ENCODE measurements at places on chromosomes 16 and 17.

DNA sequence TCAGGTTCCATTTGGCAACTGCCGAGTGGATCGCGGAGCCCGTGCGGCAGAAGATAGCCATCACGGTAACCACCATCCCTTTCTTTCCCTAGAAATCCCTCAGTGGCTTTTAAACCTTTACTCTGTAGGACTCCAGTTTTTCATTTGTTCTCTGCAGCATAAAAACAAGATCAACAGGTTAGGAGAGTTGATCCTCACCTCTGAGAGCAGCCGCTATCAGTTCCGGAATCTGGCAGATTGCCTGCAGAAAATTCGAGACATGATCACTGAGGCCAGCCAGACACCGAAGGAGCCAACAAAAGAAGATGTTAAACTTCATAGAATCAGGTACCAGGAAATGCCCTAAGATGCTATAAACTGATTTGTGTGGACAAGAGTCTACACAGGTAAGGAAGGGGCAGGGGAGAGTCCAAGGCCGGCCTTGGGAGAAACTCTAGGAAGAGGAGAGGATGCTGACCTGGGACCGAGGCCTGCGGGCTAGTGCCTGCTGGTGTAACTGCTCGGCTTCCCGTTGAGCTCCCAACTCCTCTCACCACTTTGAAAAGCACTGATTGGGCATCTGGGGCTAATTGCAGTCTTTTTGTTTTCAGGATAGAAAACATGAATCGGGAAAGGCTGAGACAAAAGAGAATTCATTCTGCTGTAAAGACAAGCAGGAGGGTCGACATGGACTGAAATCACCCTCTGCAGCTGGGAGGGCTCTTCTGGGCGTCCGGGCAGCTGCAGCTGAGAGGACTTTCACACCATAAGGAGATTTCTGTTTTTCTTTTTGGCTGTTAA lies 8.1 kb downstream of the MRPL58 start:
- no peak for DNase-seq

DNA sequence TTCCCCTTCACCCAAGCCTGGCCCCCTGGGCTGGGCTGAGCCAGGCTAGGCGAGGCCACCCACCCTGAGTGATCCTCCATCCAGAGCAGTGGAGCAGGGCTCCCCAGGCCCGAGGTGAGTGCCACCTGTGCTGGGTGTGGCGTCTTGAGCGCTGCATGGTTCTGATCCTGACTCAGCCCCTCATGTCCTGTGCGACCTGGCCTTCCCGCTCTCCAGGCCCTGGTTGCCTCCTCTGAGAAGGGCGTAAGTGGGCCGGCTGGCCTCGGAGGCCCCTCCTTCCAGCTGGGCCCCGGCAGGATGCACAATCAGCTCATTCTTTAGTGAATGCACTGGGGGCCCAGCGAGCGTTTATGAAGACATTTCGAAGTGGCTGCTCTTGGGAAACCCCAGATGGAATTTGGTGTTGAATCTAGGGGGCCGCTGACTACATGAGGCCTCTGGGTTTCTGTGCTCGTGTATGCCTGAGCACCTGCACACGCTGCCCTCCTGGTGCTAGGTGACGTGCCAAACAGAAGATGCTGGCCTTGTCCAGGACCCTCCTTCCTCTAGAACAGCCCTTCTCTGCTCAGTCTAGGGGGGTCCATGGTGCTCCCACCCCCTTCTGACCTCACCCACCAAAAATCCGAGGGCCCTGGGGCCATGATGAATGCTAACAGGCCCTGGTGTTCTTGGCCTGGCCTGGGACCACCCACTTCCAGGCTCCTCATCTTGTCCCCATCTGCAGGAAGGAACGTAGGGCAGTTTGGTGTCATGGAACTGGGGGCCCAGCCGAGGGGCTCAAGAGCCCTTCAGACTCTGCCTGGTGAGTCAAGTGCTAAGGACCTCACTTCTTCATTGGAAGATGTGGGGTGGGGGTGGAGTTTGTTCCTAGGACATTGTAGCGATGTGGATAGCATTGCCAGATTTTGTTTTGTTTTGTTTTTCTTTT lies 3.6 kb upstream of the TMEM92 start:
- DNase-seq = no peak

DNA sequence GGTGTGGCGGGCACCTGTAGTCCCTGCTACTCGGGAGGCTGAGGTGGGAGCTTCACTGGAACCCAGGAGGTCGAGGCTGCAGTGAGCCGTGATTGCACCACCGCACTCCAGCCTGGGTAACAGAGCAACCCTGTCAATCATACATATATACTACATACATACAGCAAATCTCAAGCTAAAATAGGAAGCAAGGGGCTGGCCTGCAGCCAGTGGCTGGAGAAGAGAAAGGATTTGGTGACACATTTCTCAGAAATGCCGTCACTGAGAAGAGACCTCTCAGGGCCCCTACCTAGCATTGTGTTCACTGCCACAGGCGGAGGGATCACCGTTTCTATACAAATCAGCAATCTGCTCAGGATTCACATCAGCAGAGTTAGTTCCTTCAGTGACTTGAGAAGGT lies 16.9 kb downstream of the NARF start:
- DNase-seq = no peak

DNA sequence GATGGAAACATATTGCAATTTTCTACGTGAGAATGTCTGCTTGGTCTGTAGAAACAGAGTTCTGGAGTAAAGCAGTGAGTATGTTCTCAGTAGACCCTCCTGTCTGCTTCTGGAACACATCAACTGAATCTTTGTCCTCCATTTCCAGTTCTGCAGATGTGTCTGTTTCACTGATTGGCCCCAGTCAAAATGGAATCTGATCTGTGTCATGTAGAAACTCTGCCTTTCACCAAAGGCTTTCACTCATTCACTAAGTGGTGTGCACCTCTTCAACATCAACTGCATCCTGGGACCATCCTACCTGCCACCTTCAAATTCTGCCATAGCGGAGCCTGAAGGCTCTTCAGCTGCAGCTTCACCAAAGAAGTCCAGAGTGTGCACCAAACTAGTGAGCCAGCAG lies 2.8 kb upstream of the ZNF267 start:
- no peak for DNase-seq

GRCh38 chr16:30533146-30533522 lies 1.5 kb downstream of the ZNF747 start:
- no peak for DNase-seq

DNA sequence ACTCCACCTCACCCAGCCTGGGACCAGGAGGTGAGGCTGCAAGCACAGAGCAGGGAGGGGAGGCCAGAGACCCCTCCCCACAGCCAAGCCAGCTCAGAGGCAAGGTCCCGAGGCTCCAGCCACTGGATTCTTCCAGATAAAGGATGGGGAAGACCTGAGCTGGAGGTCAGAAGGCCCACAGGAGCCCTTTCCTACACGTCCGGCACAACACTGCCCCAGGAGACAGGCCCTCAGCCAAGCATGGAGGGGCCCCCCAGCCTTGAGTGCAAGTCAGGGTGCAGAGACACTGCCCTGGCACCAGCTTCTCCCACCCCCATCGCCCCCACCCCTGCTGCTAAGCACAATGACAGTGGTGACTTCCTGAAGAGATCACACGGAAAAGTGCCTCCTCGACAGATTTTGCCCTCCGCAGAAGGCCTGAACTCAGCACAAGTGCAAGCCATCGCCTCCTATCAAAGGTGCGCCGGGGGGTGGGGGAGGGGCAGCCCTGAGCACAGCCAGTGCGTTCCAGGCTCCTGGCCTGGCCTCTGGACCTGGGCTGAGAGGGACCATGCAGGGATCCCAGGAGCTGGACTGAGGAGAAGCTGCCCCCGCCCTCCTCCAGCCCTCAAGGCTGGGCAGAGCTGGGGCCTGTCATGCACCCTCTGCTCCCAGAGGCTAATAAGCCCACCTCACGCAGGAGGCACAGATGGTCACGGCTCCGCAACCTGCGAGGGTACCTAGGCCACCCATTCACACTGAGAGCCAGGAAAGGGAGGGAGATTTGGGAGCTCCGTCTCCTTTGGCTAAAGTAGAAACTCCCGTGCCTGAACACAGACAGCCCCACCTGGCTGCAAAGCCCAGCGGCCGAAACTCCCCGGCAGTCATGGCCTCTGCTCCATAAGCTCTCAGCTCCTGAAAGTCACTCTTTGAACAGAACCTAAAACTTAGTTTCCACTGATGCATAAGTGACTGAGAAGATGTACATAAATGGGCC lies 2.7 kb downstream of the MAFG start:
- DNase-seq = no peak

DNA sequence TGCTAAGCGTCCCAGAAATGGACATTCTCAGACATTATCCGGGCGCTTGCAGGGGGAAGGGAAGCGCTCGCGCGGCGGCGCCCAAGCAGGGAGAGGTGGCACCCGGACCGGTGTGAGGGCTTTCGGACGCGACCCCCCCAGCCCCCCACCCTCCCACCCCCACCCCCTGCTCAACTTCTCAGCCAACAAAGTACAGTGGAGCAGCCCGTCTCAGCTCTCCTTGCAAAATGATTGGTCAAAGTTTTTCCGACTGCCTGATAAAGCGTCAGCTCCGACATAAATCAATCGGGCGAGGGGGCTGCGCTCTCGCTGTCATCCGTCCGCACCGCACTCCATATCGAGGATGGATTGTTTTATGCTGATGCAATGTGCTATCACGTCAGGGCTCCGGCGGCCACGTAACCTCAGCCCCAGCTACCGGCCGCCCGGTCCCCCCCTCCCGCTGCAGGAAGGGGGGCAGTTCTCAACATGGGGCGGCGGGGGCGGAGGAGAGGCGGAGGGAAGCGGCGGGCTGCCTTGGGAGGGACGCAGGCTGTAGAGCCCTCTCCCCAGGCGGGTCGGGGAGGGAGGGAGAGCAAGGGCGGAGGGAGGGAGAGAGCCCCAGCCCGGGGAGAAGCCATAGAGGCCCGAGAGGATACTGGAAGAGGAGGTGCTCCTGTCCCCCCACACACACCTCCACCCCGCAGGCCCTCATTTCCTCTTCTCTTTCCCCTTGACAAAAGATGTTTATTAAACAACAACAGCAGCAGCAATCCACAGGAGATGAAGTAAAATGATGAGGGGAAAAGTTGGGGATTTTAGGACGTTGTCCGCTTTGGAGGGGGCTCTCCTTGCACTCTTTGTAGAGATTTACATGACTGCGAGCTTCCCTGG lies at the start of gene HOXB9:
Gene HOXB9 (minus strand): TSS at position 114 of the 873 bp plus-strand sequence. CDS start 89 bp downstream, at position 25.
- no peak for DNase-seq

DNA sequence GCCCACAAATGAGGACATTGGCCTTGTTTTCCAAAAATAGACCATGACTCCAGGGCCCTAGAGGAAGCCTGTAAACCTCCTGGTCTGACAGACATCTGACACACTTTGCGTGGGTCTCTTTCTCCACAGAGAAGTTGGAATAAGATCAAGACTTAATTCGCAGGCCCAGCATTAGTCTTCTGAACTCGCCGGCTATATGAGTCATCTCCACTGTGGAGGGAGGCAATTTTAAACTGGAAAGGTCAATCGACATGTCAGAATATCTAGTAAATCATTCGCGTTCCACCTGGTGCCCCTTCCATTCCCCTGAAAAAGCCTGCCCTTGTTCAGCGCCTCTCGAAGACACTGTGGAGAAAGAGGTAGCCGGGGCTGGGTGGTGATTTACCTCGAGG lies 140.1 kb downstream of the CLEC16A start:
- DNase-seq = no peak

GRCh38 chr17:58324056-58324408 lies 4.6 kb downstream of the TSPOAP1 start:
- no peak for DNase-seq

DNA sequence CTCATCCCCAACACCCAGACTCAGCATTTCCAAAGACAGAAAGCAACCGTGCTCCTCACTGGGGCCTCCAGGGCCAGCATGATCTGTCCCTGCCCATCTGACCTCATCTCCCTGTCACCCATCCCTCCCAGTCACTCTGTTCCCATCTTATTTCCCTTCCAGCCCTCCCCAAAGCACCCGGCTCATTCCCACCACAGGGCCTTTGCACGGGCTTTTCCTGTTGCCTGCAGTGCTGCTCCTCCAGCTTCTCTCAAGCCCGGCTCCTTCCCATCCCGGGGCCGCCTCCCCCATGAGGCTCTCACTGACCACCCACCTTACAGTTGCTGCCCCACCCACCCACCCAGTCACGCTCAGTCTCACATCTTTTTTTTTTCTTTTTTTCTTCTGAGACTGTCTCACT lies 54.8 kb downstream of the RMI2 start:
- no peak for DNase-seq

- DNase-seq = no peak
These were observed 26.0 kb downstream of the KLHDC4 start for GRCh38 chr16:87739801-87740200.

DNA sequence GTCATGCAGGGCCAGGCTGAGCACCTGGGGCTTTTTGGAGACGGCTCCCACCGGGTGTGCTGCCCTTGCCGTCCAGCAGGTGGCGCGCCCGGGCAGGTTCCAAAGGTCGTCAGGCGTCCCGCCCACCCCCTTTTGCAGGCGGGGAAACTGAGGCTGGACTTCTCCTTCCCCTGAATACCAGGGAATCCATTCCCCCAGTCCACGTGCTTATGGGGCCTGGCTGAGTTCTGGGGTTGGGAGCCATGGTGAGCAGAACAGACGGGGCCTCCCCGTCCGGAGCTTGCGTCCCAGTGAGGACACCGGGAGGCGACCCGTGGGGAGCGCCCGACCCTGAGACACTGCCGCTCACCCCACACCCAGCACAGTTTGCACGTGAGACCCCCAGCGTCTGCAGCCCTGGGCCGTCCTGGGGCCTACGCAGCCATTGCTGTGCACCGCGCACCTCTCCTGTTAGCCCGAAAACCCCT lies 51.8 kb upstream of the JPH3 start:
- peak; percentile 48 for DNase-seq

GRCh38 chr17:81527591-81528383 lies at the start of gene FSCN2:
FSCN2 (plus strand) TSS chr17:81528377; CDS start chr17:81528532, 155 bp downstream.
- no peak for DNase-seq

DNA sequence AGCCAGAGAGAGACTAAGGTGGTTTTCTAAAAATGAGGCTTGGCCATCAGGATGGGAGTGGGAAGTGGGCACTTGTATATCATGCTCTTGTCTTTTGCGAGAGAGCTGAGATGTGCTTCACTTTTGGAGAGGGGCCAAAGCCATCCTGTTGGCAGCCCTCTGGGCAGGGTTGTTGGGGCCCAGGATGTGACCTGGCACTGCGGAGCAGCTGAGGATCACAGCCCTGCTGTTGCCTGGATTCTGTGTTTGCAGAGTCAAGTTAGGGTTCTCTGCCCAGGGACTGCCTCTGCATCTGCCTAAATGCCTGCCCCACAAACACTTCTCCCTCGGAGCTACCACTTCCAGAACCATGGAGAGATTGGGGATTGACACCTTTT lies 71.2 kb downstream of the PLD6 start:
- no peak for DNase-seq

DNA sequence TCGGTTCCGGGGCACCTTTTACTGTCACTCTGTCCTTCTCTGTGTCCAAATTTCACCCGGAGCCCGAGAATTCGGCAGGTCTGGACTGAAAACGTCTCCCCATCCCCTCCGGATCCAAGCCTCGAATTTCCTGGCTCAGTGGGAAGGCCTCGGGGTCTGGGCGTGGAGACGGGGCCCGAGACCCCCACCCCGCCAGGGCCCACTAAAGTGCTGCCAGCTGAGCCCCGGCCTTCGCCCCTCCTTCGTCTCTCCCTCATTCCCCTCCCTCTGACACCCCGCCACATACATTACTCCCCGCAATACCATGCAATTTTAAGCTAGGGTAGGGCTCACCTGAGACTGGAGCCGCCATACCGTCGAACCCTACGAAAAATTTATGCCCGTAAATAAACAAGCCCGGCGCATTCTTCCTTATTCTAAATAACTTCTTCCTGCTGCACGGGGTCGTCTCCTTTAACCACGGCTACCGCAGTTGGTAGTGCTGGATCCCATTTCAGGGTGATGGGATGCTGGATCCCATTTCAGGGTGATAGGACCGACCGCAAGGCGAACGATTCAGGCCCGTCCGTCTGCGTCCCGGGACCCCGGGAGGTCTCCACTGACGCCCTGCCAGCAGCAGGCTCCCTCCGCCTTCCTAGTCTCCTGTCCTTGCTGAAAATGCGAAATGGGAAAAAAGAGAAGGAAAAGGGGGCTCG lies 4.4 kb upstream of the OR1F1 start:
- DNase-seq = no peak

- DNase-seq = no peak
These were observed 10.0 kb downstream of the LITAFD start for GRCh38 chr16:8892101-8892575.
